ENCODE measurements at places on chromosomes 4 and X.

DNA sequence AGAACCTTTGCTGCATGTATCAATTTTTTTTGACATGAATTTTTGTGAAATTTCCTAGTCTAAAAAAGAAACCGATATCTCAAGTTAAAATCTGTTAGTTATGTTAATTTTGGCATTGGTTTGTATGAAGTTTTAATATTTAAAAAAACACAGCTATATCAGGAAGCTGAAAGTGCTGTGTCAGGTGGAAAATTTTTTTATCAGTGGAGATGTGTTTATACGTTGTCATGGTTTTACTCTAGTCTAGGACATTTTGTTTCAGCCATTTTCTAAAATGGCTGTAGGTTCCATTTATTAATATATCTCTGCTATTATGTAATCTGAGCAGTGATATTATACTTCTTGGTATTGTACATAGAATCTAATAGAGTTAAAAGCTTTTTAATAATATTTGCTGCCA lies 34.2 kb downstream of the OCRL start:
- DNase-seq, result no peak

GRCh38 chr4:146346276-146346675 lies 131.9 kb downstream of the REELD1 start:
- DNase-seq, result no peak

GRCh38 chrX:39418254-39418704 lies 617.0 kb downstream of the MID1IP1 start:
- DNase-seq, result no peak

DNA sequence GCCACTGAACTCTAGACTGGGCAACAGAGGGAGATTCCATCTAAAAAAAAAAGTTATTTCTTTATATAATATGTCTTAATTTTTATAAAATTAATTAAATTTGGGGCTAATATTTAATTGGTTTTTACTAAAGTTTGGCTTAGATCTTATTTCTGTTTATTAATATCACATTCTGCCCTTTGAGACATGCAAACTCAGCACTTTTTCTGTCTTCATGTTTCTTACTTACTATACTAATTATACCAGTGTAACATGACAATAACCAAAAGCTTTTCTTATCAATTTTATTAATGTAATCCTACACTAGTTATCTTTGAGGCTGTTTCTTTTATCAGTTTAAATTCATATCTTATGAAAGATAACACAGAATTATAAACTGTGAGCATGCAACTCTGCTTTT lies 475.9 kb upstream of the GRID2 start:
- DNase-seq, result no peak

GRCh38 chrX:38318196-38318595 lies 9.1 kb downstream of the RPGR start:
- no peak for DNase-seq

DNA sequence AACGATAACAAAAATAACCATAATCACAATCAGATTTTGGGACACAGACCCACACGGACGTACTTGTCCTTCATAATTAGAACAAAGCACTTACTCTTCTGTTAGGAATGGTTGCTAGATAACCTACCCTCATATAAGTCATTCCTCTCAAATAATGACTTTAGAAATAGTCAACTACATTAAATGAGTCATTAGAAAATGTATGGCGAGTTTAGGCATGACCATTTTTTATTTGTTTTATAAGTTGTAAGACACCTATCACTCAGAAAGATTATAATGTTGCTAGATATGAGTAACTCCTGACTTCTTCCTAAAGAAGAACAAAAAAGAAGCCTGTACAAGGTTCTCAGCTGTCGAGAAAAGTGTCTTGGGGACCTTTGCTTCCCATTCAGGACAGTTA lies 1637.5 kb upstream of the PCDH7 start:
- DNase-seq, result no peak

- DNase-seq, result no peak
Observed at GRCh38 chr4:7587433-7588405, 153.0 kb upstream of the PSAPL1 start.

DNA sequence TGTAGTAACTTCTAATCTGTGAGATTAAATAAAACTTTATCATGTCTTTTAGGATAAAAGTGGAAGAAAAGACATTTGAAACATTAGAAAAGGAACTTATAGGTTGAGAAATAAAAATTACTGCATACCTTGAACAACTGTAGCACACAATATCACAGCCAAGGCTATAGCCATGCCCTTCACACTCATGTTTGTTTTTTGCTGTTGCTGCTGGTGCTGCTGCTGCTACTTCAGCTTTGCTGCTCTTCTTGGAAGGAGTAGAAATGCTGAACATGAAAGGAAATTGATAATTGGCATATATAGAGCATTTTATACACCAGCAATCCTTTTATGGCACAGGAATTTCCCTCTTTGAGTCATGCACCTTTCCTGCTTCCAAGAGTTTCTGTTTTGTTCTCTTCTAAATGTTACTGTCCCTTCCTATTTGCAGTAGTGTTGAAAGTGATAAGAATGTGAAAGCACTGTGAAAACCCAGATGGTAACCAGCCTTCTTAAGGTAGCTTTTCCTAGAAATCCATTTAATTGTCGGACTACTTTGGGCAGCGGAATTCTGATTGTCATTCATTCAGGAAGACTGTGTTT lies at the start of gene CXCL11:
Gene CXCL11 (minus strand): TSS at position 272 of the 582 bp plus-strand sequence. CDS start 83 bp downstream, at position 189.
- no peak for DNase-seq

GRCh38 chr4:29079260-29079659 lies 1640.9 kb upstream of the PCDH7 start:
- DNase-seq, result no peak

DNA sequence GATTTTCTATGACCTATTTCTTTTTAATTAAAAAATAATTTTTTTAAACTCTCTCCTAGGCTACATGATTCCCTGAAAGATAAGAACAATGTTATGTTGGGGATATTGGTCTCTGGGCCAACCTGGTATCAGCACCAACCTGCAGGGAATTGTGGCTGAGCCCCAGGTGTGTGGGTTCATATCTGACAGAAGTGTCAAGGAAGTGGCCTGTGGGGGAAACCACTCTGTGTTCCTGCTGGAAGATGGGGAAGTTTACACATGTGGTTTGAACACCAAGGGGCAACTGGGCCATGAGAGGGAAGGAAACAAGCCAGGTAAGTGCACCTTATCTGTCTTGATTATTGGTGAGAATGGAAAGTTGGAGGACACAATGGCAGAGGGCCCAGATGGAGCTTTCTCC lies 13.5 kb downstream of the HERC3 start:
- no peak for DNase-seq

- no peak for DNase-seq
Observed at GRCh38 chr4:157372154-157372553, 151.6 kb downstream of the GRIA2 start.

DNA sequence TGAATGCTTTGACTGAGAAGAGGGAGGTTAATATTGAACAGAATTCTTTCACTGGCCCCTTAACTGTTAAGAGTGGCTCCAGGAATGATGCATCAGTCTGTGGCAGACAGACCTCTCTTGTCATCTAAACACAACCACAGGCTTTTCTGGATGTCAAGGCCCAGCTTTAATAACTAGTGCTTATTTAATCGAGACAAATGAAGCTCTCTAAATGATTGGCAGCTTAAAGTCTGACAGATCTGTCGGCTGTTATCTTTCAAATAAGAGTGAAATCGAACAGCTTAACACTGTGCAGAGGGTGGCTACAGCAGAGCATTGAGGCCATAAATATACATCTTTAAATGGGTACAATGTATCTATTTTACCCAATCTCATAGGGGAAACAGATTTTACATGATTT lies 500.8 kb upstream of the PABPC4L start:
- DNase-seq, result no peak

DNA sequence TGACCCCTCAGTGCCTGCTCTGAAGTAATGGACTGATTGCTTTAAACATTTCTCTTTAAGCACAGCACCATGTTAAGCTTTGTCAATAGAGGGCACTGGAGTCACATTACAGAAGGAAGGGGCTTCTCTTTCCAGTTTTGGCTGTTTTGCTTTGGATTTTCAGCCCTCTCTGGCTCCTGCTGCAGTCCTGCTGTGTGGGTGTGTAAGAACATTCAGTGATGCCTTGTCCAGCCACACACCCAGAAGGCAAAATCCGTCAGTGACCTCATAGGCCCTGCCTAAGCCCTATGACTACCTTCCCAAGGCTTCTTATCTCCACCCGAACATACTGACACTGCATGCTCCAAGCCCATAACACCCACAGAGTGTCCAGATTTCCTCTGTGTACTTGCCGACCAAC lies 215.3 kb upstream of the CTSO start:
- no peak for DNase-seq

DNA sequence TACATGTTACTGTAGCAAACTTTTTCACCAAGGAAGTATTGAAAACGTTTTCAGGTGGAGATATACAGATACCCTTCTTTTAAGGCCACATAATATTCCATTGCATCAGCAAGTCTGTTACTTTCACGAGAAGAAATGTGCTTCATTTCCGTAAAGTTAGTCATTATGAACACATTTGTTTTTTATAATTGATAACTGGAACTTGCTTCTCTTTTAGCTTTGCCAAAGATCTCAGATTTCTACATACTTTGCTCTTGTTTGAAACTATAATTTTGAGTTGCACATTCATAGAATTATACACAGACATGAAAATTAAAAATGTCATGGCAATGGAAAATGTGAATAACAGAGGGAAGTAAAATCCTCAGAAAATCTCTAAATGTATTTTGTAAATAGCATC lies 128.7 kb upstream of the GIMD1 start:
- DNase-seq, result no peak

GRCh38 chr4:129232589-129233337 lies 136.8 kb downstream of the C4orf33 start:
- DNase-seq, result no peak

GRCh38 chrX:120736989-120737388 lies 107.1 kb upstream of the C1GALT1C1 start:
- no peak for DNase-seq

DNA sequence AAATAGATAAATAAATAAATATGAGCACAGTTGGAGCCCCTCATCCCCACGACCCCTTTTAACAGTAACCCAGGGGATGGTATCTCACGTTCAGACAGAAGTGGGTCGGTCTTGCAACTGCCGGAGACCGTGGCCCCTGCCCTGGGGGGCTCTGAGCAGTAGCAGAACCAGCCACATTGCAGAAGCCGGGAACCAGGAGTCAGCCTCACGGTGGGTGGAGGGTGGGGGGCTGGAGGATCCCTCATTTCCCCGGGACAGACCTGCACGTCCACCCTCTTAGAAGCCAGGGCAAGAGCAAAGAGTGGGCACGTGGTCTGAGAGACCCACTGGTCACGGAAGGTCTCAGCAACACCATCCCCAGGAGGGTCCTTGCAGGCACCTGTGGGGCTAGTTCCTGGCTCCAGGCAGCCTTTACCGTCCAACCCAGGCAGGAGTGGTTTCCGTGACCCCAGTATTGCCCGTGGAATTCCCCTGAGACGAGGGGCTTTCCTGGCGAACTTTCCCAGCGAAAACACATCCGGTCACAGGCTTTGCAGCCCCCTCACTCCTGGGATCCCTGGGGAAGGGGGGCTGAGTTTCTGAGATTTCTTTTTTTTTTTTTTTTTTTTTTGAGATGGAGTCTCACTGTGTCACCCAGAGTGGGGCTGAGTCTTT lies 8.8 kb upstream of the IL3RA start:
- DNase-seq, result no peak

DNA sequence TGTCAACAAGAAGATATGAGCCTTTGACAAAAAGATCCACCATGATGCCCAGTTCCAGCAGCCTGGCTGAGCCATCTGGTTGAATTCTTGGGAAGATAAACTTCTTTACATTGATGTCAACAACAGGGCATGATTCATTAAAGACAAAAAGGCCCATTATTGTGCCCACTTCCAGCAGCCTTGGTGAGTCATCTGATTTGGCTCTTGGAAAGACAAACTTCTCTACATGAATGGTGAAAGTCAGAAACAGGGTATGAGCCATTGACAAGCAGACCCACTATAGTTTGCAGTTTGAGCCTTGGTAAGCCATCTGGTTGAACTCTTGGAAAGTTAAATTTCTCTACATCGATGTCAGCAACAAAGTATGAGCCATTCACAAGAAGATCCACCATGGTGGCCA lies 4.1 kb upstream of the CSF2RA start:
- no peak for DNase-seq

- no peak for DNase-seq
Observed at GRCh38 chrX:20147561-20147960, 5.9 kb upstream of the EIF1AX start.

DNA sequence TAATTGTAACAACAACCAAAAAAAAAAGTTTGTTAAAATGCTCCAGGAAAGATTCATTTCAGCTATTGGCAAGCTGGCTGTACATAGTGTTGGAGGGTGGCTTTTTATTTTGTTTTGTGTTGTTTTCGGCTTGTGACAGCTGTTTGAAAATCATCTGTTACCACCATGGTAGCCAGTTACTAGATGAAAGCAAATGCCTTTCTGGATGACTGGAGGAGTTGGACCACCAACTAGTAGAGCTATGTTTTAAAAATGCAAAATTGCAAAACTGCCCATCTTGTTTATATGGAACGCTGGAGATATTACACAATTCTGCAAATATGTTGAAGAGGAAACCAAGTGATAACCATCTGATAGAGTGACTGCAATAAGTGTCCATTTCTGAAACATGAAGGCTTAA lies 53.2 kb upstream of the TNIP3 start:
- no peak for DNase-seq

- no peak for DNase-seq
Observed at GRCh38 chrX:106955004-106955772, 35.0 kb downstream of the CLDN2 start.

DNA sequence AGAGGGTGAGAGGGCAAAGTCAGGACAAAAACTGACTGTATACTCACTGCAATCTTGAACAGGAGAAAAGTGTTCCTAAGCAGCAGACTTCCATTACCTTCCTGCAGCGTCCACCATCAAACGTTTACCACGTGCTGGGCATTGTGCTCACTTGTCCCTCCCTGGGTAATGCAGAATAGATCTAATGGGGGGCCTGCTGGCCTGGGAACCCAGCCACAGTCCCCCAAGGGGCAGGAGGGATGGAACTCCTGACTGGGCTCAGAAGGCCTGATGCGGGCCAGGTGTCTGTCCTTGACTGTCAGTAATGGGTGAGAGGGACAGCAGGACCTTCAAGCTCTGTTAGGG lies 37.6 kb upstream of the FAM156A start:
- no peak for DNase-seq

GRCh38 chr4:56728512-56728911 lies 47.4 kb upstream of the HOPX start:
- no peak for DNase-seq

DNA sequence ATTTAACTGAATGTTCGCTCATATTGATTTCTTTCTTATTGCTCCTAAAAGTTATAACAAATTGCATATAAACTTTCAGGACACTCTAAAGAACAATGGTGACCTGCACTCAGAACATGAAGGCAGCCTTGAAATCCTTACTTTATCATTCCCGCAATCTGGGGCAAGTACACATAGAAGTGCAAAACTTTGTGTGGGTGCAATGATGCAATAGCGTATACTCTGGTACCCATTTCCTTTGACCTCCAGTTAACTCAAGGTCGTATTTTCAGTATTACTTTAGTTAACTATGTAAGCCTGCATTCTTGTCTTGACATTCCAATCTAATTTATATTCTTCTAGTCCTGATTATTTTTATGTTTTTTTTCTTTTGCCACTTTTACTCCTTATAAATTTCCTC lies 64.7 kb downstream of the C4orf46 start:
- DNase-seq, result no peak

GRCh38 chrX:30060718-30061117 lies 154.6 kb upstream of the MAGEB2 start:
- DNase-seq, result no peak

- DNase-seq, result no peak
Observed at GRCh38 chr4:174580597-174580996, 58.3 kb upstream of the HPGD start.

All from cortex of kidney (tissue), 1 donor.